ENCODE measurements at places on chromosomes 6 and 20. TPM values are rescaled to one million over a fixed set of nuclear protein-coding genes. Genes with fewer than 3 reads are reported as not detected.

DNA sequence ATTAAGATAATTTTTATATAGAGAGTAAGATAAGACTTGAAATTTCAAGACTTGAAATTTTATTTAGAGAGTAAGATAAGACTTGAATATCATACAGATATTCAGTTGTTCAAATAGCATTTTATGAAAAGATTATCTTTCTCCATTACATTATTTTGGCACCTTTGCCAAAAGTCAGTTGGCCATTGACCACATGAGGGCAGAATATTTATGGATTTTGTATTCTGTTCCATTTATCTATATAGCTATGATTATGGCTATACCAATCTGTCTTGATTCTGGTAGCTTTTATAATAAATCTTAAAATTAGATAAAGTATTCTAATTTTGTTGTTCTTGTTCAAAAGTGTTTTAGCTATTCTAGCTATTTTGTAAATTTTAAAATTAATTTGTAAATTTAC is 537.9 kb upstream of the GJE1 start:
- H3K27ac ChIP-seq: no peak overlapping the region
- no peaks in the 10 kb centered on the region for H3K4me1 ChIP-seq
- no peaks in the 10 kb centered on the region for H3K27me3 ChIP-seq

The TAAR2 gene
- not detected for total RNA-seq

The TXLNB gene
- total RNA-seq: 0.61 TPM

DNA sequence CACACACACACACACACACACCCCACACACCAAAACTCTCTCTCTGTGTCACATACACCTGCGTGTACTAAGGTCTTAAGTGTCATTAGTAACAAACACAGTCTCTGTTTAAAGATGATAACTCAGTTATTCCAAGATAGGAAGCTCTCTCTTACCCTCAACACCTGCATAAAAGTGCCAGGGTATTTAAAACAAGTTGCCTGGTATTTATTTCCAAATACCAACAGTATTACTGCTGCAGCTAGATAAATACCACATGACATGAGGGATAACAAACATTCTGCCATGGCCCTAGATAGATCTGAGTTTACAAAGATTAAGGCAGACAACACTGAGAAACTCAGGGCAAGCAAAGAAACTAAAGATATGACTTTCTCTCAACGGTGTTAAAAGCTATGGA is 118.5 kb downstream of the SIM1 start:
- peaks cover 2% of the 10 kb centered on the region for H3K36me3 ChIP-seq
- H3K4me1 ChIP-seq: peaks cover 17% of the 10 kb centered on the region
- no peak for DNase-seq
- H3K4me3 ChIP-seq: no peak overlapping the region
- H3K27ac ChIP-seq: no peak overlapping the region

GRCh38 chr6:70527071-70527737 is 39.5 kb upstream of the SDHAF4 start:
- no peak overlapping the region for H3K27ac ChIP-seq
- H3K27me3 ChIP-seq: no peaks in the 10 kb centered on the region
- H3K4me3 ChIP-seq: no peak overlapping the region
- no peak for DNase-seq
- no peaks in the 10 kb centered on the region for H3K4me1 ChIP-seq
- H3K36me3 ChIP-seq: peaks cover 6% of the 10 kb centered on the region

The TBXT gene
- not detected for total RNA-seq

DNA sequence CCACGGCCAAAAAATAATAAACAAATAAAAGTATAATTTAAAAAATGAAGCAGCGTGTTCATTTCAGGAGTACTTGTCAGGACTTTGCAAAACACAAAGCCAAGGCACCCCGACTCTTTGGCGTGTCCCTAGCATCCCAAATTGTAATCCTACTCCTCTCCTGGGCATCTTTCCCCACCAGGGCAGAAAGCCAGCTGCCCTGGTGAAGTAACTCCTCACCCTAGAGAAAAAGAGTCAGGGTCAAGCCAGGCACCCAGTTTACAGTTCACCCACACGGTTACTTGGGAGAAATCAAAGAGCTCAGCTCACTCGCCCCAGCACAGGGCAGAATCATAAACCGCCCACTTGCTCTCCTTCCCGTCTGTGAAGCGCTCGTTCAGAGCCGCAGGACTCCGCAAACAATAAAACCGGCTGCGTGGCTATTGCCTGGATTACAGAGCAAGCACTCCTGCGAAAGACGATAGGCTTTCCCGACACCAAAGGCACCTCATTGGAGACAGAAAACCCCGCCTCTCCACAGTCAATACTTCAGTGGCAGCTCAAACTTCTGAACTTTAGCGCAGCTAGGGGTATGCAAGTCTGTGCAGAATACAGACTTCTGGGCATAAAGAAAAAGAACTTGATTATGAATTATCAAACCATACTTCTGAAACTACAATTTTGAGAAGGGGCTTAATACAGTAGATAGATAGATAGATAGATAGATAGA is 73.0 kb upstream of the NHSL1 start:
- no peaks in the 10 kb centered on the region for H3K36me3 ChIP-seq
- H3K4me1 ChIP-seq: peaks cover 38% of the 10 kb centered on the region
- H3K27ac ChIP-seq: no peak overlapping the region
- H3K27me3 ChIP-seq: no peaks in the 10 kb centered on the region
- DNase-seq: peak; percentile 72

DNA sequence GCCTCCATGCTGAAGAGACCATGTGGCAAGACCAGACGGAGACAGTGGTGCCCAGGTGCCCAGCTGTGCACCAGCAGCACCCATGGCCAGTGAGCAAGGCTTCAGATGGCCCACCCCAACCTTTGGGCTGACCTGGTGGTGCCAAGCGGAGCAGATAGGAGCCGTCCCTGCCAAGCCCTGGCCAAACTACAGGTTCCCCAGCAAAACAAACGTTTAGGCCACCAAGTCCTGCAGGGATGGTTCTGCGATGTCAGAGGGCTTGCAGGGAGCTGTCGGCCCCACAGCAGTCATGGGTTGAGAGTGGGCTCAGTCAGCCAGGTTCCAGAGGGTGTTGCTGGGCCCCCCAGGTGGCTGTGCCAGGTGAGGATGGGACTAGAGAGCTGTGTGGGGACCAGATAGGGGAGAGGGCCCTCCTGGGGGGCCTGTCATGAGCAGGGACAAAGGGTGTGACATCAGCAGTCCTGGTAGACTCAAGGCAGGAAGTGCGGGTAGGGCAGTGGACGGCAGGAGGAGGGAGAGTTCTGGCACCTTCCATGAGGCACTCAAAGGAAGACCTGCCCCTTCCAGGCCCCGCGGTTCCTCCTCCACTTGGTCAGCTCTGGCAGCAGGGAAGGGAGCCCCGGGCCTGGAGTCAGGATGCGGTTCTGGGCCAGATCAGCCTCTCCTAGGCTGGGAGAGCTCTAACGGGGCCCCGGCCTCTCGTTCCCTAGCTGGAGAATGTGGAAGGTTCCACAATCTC is 342.4 kb downstream of the ZFAND3 start:
- H3K27me3 ChIP-seq: no peaks in the 10 kb centered on the region
- H3K27ac ChIP-seq: no peak overlapping the region
- H3K36me3 ChIP-seq: peaks cover 31% of the 10 kb centered on the region
- H3K4me3 ChIP-seq: peak overlapping the region; percentile 31
- peaks cover 4% of the 10 kb centered on the region for H3K4me1 ChIP-seq
